ENCODE measurements at places on chromosomes 3 and 15. TPM values are rescaled to one million over a fixed set of nuclear protein-coding genes. Genes with fewer than 3 reads are reported as not detected.
A peak's percentile ranks its signal among the peaks of the same experiment; 100 is the strongest.

Gene GOLGA6L26
- total RNA-seq, result not detected

DNA sequence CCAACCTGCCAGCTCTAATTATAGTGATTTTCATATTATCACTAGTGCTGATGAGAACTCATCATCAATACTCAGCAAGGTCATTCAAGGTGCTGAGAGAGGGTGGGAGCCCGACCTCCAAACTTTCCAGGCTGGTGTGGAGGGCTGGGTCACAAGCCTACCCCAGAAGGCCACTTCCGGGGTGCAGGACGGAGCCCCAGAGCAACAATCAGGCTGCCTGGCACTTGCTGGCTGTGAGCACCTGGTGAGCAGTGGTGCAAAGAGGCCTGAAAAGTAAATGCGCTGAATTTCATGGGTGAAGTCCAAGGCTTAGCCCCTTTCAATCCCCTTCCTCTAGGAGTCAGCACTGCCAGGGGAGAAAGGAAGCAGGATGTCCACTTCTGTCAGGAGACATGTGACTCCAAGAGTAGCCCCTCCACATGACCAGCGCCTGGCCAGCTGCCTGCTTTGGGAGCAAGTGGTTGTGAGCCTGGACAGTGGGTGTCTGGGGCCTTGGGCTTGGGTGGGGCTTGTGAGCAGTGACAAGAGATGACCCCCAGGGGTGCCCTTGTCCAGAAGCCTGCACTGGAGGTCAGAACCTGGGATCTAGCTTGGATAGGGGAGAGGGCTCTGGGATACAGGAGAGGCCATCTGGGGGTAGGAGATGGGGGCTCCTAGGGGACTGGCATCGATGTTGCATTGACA is 165.0 kb upstream of the TLE3 start:
- DNase-seq, result no peak

DNA sequence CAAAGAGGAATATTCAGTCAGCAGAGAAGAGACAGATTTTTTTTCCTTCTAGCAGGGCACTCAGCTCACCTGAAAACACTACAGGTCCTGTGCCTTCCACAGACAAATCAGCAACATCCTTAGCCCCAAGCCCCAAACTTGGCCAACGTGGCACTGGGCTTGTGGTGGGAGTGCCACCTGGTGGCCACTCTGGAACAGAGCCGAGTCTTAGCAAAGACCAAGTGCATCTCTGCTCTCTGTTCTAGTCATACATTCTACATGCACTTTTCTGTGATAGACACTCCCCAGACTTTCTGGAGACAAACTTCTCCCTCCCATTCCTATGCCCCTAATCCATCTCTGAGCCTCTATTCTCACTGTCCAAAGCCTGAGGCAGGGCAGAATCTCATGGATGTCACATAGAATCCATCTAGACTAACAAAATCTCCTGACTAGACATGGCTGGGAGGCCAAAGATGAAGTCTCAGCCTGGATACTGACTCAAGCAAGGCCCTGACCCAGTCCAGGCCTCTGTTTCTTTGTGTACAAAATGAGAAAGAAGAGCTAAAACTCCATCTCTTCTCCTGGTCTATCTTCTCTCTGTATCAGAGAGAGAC is 5.1 kb upstream of the SEMA7A start:
- DNase-seq, result peak; percentile 60

Gene CSPG4
- total RNA-seq, result 16.4 TPM

Gene EIF2A
- 87.3 TPM for total RNA-seq

Gene SYNPR
- not detected for total RNA-seq

Measured in LHCN-M2 (cell line).